Bone marrow (tissue), 2 donors: ENCODE measurements at places on chromosomes 7 and 10.

DNA sequence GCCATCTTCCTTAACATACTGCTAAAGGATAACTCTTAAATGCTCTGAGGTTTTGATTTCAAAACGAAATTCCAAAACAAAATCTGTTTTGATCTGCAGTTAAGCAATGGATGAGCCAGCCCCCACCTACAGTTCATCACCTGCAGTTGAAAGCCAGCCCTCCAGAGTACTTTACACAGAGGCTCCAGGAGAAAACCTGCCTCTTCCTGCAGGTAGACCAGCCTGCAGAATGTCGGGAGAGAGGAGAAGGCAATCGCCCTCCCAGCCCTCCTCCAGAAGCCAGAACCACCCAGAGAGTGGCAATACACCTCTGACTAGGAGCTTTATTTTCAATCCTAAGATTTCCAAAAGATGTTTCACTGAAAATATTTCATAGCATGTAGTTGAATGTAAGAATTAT is 798.1 kb downstream of the GATA3 start:
- no peak for DNase-seq

GRCh38 chr10:71597821-71598498 is 121.6 kb downstream of the C10orf105 start:
- DNase-seq: peak; percentile 86

GRCh38 chr7:23396222-23397015 is 73.9 kb downstream of the IGF2BP3 start:
- no peak for DNase-seq

DNA sequence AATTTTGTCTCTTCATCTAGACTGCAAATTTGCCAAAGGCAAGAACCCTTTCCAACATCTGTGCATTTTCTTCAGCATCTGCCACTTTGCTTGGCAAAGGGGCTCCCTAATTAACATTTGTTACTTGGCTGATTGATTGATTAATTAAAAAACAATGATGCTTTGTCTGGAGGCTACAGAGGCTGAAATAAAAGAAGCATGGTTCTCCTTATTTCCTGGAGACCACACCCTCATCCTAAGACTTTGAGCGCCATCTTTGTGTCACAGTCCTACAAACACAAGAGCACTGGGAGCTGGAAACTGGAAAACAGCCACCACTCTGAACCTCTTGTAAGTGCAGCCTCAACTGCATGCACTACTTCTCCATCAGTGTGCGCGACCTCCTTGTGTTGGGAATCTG is 189.2 kb downstream of the C7orf25 start:
- no peak for DNase-seq

- no peak for DNase-seq
Measured at GRCh38 chr10:3108575-3109105, 41.3 kb downstream of the PFKP start.

- peak; percentile 13 for DNase-seq
Measured at GRCh38 chr10:21531164-21531563, 2.9 kb upstream of the MLLT10 start.

DNA sequence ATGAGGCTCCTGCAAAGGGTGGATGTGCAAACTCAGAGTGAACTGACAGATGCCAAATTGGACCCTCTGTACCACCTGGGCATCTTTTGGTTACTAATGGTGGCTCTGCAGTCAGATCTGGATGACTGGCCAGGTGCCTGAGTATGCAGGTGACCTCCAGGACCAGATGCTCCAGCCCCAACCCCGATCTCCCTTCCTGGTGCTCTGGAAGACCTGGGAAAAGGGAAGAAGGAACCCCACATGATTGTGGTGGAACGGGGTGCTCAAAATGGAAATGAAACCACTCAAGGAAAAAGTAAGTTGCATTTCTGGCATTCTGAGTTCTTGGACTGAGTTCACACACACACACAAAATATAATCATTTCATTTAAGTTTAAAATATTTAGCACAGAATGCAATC is 9.8 kb upstream of the AEBP1 start:
- no peak for DNase-seq

- no peak for DNase-seq
Measured at GRCh38 chr10:23534326-23534725, 95.5 kb downstream of the OTUD1 start.
